Cerebellar cortex (tissue), 1 donor: ENCODE measurements at places on chromosomes 2 and 18.

- peak; percentile 43 for DNase-seq
Measured at GRCh38 chr2:229445501-229446211, 174.6 kb upstream of the PID1 start.

DNA sequence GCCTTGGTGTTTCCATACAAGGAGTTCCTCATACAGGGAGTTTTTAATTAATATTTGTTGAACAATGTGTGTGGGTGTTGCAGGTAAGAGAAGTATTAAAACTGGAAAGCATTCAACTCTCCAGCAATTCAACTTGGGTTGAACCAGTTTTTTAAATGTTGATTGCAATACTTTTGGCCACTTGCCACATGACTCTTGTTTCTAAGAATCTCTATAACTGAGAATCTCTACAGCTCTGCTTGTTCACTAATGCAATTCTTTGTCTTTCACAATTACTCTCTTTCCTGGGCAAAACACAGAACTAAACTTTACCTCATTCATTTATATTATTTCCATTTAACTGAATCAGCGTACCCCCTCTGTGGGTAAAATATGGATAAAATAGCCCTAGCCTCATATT lies 429.4 kb downstream of the ARHGAP15 start:
- no peak for DNase-seq

GRCh38 chr2:128879161-128879560 lies 560.5 kb upstream of the HS6ST1 start:
- no peak for DNase-seq

DNA sequence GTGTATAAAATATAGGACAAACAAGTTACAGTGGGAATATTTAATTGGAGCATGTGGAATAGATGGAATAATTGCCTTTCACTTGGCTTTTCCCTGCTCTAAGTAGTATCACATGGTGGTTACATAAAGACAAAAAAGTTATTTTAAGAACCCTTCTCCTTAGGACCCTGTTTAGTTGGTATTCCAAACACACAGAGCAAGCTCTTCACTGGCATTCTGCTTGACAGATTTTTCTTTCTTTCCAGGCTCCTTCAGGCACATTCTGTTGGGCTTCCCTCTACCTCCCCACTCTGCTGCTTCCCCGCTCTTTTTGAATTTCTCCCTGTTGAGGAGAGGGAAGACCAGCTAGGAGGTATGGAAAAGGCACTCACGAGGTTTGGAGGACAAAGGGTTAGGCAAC lies 29.0 kb upstream of the DARS1 start:
- peak; percentile 10 for DNase-seq

DNA sequence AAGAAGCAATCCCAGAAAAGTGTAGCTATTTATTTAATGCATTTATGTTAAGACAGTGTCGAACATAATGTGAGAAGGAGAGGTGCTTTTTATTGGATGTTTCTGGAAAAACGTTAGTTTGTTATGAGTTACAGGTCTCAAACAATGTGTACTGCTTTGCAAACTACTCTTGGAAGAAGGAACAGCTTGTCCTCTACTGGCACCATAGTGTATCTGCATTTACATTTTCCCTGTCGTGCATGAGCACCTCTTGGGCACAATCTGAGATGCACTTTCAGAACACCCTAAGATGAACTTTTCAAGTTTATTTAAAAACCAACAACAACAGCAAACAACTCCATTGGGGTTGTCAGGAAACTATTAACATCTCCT lies 22.8 kb downstream of the CCNYL1 start:
- peak; percentile 48 for DNase-seq

GRCh38 chr2:224309176-224309575 lies 92.7 kb downstream of the FAM124B start:
- no peak for DNase-seq

GRCh38 chr2:70009762-70010575 lies 48.5 kb upstream of the ASPRV1 start:
- DNase-seq, result no peak

DNA sequence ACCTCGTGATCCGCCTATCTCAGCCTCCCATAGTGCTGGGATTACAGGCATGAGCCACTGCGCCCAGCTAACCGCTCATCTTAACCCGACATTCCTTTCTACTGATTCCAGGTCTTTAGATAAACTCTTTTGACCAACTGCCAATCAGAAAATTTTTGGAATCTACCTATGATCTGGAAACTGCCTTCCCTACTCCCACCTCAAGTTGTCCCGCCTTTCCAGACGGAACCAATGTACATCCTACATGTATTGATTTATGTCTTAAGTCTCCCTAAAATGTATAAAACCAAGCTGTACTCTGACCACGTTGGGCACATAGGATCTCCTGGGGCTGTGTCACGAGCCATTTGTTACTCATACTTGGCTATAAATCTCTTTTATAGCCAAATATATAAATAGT lies 3.2 kb upstream of the NEU2 start:
- no peak for DNase-seq

DNA sequence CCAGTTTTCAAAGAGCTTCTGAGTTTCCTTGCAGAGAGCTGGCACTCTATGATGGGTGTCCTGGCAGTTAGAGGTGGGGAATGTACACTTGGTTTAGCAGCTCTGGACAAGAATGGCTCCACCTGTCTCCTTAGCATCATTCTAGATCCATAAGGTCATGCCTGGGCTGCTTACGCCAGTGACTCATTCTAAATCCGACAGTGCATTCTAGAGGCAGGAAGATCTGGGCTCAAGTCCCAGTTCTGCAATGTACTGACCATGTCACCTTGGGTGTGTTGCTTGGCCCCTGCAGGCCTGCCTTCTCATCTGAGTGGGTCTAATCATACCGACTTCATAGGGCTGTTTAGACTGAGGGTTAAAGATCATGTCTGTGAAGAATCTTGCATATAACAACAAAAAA lies 46.5 kb downstream of the PTGR3 start:
- no peak for DNase-seq
